ENCODE measurements at places on chromosomes 5 and 9. TPM values are rescaled to one million over a fixed set of nuclear protein-coding genes. Genes with fewer than 3 reads are reported as not detected.

Gene STC2
- 93.9 TPM for polyA plus RNA-seq

Gene ADRB2
- polyA plus RNA-seq, result 2.9 TPM

Gene ERP44
- polyA plus RNA-seq, result 24.0 TPM

Gene KCNT1
- polyA plus RNA-seq, result not detected

Gene MAP1B
- 109 TPM for polyA plus RNA-seq

Gene C9
- polyA plus RNA-seq, result not detected

Gene TPM2
- 1,927 TPM for polyA plus RNA-seq

Gene MVB12B
- polyA plus RNA-seq, result 4.6 TPM

Gene PRDM9
- polyA plus RNA-seq, result not detected

Gene PCDHAC1
- polyA plus RNA-seq, result 0.01 TPM

Gene SHOC1
- polyA plus RNA-seq, result 0.02 TPM

Gene GABBR2
- polyA plus RNA-seq, result 0.32 TPM

Gene SH3TC2
- polyA plus RNA-seq, result 3.2 TPM

Gene FOXD4L5
- polyA plus RNA-seq, result not detected

Gene SPATA31A3
- polyA plus RNA-seq, result not detected

Gene SELENOP
- polyA plus RNA-seq, result 175 TPM

Gene C9orf50
- polyA plus RNA-seq, result 0.14 TPM

Gene SPAAR
- 0.41 TPM for polyA plus RNA-seq

Gene MBLAC2
- polyA plus RNA-seq, result 3.0 TPM

Gene IL13
- polyA plus RNA-seq, result not detected

Gene FOXD4L4
- not detected for polyA plus RNA-seq

Gene LHX3
- polyA plus RNA-seq, result not detected

Gene THBS4
- 0.79 TPM for polyA plus RNA-seq

Gene TRIM36
- polyA plus RNA-seq, result 0.68 TPM

Gene HSD17B3
- polyA plus RNA-seq, result not detected

Gene IRGM
- not detected for polyA plus RNA-seq

Gene EQTN
- not detected for polyA plus RNA-seq

Gene GABRA6
- not detected for polyA plus RNA-seq

Gene CD274
- polyA plus RNA-seq, result 3.1 TPM

Gene OR1J2
- polyA plus RNA-seq, result 0.19 TPM
